ENCODE measurements at places on chromosomes 1 and 21.

- no peak for DNase-seq
These were observed 31.9 kb downstream of the ZMYM1 start for GRCh38 chr1:35111106-35111505.

DNA sequence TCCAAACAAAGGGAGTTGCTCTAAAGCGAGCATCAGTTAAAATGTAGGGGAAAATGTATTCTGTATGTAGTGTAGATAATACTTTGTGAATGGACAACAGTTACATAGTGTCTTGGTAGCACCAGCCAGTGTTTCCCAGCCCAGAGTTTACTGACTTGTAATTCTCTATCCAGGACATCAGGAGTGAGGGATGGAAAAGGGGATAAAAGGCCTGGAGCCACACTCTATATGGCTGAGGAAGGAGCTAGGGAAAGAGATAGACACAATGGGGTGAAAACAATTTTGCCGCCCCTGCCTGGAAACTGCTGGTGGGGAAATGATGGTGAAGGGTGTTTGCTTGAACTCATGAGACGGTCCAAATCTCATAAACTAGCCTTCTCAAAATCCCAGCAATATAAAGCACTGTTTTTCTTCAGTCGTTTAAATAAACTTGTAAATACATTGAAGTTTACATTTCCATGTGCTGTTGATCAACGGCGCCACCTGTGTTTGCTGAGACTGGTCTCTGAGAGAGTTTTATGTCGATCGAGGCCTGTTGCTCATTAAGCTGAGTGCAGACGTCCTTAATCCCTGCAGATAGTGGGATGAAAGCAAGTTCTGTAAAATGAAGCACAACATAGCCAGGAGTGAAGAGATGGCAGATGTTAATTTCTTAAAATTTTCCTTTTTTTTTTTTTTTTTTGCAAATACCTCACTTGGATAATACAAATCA is 27.9 kb upstream of the AGO1 start:
- no peak for DNase-seq

GRCh38 chr1:95073446-95073845 is 695 bp upstream of the ALG14 start:
- no peak for DNase-seq

- no peak for DNase-seq
These were observed 20.5 kb downstream of the HSPG2 start for GRCh38 chr1:21916447-21917238.

DNA sequence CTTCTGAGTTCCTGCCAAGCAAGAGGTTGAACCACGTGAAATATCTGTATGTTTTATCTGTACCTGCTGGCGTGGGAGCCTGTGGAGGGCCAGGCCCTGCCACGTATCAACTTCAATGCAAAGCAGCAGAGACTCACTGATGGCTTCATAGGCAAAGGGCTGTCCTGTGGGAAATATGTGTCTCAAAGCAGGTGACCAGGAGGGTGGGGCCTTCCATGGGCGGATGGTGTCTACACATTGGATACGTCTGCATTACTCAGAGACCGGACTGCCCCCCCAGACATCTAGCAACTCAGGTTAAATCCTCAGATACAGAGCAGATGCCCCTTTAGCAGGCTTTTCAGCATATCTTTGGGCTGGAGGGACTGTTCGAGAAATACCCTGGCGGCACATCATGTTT is 210.8 kb upstream of the C1orf174 start:
- DNase-seq = no peak

DNA sequence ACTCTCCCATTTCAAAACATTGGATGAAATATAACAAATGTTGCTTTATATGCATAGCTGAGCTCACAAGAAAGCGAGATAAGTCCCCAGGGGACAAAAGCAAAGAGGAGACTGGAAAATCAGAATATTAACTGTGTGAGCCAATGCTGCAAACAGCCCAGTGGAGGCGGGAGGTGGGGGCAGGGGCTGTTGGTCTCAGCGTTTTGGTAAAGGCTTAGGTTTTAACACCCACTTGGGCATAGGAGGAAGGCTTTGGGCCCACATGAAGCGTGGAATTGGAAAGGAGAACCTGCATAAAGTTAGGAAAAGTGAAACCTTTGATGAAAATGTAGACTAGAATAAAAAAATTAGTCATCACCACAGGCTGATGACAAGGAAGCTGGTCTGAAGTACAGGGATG is 30.2 kb upstream of the SMIM12 start:
- DNase-seq = no peak

DNA sequence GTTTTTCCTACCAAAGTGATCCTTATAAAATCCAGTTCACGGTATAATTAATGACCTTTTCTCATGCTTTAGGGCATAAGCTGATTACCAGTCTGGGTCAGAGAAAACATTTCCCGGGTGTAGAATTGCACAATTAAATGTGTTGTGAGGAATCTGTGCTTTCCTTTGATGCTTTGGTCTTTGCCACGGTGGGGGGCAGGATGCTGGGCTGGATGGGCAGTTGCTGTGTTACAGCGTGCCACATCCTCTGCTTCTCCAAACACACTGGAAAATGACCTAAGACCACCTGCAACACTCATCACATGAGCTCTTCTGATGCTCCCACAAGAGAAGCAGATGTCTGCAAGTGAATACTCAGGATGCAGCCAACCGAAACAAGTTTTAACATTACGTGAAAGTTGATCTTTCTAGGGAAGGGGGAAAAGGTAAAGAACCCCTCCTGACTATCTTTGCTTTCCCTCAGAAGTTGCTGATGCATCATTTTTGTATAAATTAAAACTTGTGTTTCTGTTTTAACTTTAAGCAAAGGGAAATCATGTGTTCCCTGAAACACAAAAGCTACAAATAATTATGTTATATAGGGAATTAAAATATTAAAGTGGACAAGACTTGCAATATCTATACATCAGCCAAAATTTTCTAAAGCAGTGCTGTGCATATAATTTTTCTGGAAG is 515.3 kb upstream of the NR5A2 start:
- no peak for DNase-seq

DNA sequence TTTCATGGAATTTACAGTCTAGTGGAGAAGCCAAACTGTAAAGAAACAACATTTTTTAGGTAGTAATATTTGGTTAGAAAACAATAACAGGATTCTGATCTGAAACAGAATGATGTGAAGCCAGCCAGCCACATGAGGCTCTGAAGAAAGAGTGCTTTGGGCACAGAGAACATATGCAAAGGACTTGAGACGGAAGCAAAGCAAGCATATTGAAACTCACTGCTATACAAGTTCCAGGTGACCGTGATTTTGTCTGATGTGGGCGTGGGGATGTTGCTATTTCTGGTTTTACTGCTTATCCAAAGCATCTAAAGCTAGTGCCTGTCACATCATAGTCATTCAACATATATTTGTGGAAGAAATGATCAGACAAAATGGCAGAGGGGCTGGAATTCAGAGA is 14.7 kb downstream of the CRP start:
- DNase-seq = no peak

- no peak for DNase-seq
These were observed 454.6 kb upstream of the RUNX1 start for GRCh38 chr21:35503671-35504070.

- DNase-seq = no peak
These were observed 15.1 kb downstream of the RNF223 start for GRCh38 chr1:1058921-1059493.

- no peak for DNase-seq
These were observed 61.3 kb downstream of the ROR1 start for GRCh38 chr1:63835128-63835527.

DNA sequence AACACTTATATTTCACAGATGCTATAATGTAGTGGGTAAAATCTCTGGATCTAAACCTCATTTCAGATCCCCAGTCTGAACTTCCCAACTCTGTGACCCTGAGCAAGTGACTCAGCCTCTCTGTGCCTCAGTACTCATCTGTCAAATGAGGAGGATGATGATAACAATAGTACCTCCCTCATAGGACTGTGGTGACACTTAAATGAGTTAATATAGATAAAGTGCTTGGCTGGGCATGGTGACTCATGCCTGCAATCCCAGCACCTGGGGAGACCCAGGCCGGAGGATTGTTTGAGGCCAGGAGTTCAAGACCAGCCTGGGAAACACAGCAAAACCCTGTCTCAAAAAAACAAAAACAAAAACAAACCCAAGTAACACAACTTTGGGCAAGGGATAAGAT is 4.7 kb upstream of the ECE1 start:
- DNase-seq = peak; percentile 73

DNA sequence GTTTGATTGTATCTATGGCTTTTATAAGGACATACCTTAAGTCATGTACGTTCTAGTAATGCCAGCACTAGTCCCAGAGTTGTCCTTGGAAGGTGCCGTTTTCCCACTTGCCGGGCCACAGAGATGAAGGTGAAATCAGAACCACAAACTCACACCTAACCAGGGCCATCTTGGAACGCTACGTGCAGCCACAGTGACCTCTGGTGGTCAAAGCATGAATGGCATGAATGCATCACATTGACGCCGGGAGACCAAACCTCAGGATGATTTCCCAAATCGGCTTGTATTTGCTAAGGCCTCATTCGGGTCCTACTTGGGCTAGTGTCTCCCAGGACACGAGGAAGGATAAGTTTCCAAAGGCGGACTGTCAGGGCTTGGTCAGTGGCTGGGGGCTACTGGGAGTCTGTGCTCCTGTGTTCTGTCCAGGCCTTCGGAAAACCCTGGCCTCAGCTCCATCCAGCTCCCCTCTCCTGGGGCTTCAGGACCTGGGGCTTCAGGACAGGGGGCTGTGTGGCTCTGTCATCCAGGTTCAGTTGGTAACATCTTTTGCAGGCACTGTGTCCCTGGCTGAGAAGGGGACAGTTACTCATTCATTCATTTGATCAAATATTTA is 260.5 kb downstream of the PRDM2 start:
- peak; percentile 55 for DNase-seq

DNA sequence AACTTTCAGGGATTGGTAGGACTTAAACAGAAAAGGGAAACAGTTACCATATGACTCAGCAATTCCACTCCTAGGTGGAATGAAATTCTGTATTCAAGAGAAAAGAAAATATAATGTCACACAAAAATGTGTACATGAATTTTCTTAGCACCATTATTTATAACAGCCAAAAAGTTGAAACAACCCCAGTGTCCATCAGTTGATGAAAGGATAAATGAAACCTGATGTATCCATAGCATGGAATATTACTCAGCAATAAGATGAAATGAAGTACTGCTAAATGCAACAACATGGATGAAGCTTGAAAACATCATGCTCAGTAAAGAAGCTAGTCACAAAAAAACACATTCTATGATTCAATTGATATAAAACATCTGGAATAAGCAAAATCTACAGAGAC is 15.5 kb downstream of the EEIG2 start:
- no peak for DNase-seq

DNA sequence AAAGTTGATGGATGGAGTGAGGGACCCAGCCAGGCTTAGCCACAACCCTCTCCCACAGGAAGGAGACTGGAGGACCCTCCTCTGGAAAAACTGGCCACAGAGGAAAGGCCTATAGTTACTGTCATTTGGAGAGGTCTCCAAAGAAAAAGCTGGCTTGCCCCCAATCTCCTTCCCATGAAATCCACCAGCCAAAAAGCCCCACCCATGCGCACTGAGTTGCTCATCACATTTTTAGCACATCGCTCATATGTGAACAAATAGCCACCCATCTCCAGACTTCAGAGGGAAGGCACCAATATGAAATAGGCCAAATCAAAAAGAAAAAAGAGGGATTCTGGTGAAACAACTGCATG is 36.9 kb upstream of the QSOX1 start:
- DNase-seq = no peak

DNA sequence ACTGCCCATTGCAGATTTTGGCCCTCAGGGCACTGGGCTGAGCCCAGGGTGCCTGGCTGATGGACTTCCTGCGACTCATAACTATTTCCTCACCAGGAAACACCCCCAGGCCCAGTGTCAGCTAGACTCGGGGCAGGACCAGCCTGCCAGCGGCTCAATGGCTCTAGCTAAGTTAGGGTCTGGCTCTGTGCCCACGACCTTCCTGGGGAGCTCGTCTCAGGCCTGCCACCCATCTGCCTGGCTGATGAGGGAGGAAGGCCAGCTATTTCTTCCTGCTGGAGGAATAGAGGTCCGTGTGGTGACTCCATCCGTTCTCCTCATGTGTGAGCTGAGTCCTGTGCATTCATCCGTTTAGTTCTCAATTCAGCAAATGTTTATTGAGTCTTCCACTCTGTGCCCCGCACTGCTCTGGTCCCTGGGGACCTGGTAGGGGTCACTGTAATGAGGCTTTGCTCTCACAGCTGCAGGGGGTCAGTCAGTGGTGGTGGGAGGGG is 44.5 kb downstream of the KIRREL1 start:
- DNase-seq = no peak

DNA sequence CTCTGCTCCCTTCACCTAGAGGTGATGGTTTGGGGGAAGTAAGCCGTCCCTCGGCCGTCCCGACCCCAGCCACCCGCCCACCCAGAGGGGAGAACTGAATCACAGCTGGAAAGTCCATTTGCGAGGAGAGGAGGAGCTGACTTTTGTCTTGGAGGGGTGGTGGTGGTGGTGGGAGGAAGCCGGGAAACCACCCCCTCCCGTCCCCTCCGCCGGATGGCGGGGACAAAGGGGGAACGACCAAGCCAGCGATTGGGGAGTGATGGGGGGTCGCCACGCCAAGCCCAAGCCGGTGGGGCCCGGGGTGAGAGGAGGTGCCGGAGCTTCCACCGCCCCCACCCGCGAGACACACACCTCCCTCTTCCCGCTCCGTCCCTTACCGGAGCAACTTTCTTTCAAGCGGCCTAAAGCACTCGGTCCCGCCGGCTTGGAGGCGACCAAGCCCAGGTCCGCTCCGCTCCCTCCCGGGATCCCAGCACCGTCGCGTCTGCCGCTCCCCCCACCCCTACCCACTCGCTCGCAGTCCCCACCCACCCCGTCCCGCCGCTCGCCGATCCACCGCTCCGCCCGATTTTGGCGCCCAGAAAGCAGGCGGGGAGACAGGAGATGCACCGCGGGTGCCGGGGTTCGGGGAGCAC is 540 bp downstream of the ARHGEF2 start:
- DNase-seq = peak; percentile 42

- DNase-seq = no peak
These were observed 58.5 kb downstream of the FOXO6 start for GRCh38 chr1:41419584-41420295.

DNA sequence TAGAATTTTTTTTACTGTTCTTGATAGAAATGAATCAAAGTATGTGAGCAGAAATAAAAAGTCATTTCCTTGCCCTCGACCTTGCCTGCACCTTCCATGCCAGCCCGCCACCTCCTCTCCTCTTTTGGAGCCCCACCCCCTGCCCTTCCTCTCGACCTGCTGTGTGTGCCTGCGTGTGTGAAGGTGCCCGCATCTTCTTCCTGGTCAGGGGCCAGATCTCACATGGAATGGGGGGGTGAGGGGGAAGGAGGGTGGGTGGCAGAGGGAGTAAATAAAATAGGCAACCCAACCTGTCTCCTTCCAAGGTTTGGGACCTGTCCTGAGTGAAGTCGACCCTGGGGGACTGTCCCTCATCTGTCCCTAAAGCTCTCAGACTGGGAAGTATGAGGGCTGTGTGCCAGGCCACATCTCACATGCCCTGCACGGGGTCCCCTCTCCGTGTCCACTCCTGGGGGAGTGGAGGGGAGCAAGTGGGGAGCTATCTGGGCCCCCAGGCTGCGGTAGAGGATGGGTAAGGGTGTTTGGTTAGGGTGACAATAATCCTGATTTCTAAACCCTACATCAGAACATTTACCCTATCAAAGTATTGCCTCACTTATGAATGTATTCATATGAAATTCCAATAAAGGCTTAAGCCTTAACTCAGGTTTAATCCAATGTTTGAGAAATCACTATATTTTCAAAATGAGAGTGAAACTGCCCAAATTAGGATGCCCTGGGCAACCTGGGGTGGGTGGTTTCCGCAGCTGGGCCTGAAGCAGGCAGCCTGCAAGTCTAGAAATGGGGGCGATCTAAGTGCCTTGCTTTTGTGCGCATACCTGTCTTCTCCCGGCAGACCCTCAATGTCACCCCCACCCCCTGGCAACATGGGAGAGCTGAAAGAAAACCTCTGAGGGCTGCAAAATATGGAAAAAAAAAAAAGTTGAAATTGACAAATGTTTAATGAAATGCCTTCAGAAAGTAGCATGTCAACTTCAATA is 15.4 kb downstream of the AMPD2 start:
- no peak for DNase-seq

Measured in stimulated activated effector memory CD8-positive, alpha-beta T cell treated with anti-CD3 and anti-CD28 coated beads, Interleukin-12 subunit alpha, Interleukin-12 subunit beta, amount 100 ng/mL, for 72 hours (primary cell).